ENCODE measurements at places on chromosomes 3 and 15. TPM values are rescaled to one million over a fixed set of nuclear protein-coding genes. Genes with fewer than 3 reads are reported as not detected.

PIK3CB gene
- total RNA-seq = 44.3 TPM

GRCh38 chr3:25257026-25257425, 171.0 kb upstream of the RARB start:
- DNase-seq = no peak

GPD1L gene
- total RNA-seq = 57.6 TPM

TMEM212 gene
- not detected for total RNA-seq

NAALADL2 gene
- 43.9 TPM for total RNA-seq

CCDC39 gene
- not detected for total RNA-seq

- no peak for DNase-seq
Observed at GRCh38 chr3:190205739-190206138, 85.0 kb upstream of the P3H2 start.

PARP3 gene
- 29.2 TPM for total RNA-seq

TP63 gene
- 0.31 TPM for total RNA-seq

WDR76 gene
- total RNA-seq = 8.0 TPM

- no peak for DNase-seq
Observed at GRCh38 chr3:107973961-107974360, 116.9 kb downstream of the CD47 start.

DNA sequence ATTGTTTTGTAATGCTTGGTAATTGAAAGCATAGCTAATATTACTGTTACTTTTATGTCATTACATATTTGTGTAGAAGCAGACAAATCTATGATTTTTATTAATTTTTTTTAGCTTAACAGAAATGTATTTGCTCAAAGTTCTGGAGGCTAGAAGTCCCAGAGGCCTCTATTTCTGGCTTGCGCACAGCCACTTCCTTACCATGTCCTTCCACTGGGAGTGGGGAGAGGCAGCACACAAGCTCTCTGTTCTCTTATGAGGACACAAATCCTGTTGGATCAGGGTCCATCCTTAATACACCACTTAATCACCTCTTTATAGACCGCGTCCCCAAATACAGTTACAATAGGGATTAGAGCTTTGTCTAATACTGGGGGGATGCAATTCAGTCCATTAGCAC, 1061.4 kb downstream of the OTOL1 start:
- DNase-seq = no peak

DNA sequence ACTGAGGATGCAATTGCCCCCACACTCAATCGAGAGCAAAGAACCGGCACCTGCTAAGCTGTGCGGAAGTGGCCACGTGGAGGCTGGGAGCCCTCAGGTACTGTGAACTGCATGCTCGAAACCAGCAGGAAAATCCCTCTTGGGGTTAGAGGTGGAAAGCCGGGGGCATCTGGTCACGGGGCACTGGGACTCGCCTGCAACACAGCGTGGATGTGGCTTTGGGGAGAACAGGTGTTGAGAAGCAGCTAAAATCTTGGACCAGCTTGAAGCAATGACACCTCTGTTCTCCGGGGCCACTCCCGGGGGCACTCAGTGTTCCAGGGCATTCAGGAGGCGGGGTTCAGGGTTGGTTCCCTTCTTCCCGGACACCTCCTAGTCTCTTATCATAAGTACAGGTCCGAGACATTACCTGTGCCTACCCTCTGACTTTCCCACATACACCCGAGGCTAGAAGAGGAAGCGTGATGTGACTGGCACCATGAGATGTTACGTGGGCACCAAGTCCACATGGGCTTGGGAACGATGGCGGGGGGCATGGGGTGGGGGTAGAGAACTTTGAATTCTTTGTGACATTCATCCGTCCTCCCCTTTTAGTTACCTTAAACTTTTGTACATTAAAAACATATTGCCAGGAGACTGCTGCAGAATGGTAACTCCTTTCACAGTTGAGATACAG, 172.0 kb downstream of the ADAMTS17 start:
- no peak for DNase-seq

- DNase-seq = no peak
Observed at GRCh38 chr15:33994005-33994615, 25.8 kb downstream of the CHRM5 start.

DNA sequence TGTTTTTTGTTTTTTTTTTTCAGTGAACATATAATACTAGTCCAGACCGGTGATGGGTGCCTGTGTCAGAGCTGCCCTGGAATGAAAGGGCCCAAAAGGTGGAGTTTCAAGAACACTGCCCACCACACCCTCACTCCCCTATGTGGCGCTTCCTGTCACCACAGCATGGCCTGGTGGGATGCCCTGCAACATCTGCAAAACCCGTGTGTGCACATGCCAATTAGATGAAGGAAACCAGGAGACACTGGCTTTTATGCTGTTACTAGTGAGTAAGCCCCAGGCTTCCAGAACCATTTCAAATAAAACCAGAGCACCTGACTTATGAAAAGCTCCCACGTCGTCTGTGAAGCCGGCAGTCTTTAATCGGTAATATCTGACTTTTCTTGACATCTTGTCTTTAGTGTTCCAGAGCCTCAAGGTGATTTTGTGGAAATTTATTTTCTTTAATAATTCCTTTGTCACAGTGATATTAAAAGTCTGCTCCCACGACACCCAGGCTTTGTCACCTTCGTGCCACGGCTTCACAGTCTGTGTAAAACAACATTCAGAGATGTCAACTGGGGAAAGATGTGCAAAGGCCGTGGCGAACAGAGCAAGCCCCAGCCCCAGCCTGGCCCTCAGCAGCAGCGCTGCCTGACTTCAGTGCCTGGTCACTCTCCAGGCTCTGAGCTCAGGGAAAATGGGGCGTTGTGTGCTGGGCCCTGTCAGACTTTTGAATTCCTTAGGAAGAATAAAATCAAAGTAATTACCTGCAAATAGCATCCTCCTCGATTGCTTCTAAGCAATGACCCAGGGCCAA, 6.4 kb downstream of the CFAP92 start:
- DNase-seq = no peak

MRAS gene
- 2.5 TPM for total RNA-seq

CEMIP gene
- 2.2 TPM for total RNA-seq

TMCO5A gene
- not detected for total RNA-seq

GRCh38 chr3:189728915-189729314, 97.7 kb downstream of the TP63 start:
- DNase-seq = no peak

DNA sequence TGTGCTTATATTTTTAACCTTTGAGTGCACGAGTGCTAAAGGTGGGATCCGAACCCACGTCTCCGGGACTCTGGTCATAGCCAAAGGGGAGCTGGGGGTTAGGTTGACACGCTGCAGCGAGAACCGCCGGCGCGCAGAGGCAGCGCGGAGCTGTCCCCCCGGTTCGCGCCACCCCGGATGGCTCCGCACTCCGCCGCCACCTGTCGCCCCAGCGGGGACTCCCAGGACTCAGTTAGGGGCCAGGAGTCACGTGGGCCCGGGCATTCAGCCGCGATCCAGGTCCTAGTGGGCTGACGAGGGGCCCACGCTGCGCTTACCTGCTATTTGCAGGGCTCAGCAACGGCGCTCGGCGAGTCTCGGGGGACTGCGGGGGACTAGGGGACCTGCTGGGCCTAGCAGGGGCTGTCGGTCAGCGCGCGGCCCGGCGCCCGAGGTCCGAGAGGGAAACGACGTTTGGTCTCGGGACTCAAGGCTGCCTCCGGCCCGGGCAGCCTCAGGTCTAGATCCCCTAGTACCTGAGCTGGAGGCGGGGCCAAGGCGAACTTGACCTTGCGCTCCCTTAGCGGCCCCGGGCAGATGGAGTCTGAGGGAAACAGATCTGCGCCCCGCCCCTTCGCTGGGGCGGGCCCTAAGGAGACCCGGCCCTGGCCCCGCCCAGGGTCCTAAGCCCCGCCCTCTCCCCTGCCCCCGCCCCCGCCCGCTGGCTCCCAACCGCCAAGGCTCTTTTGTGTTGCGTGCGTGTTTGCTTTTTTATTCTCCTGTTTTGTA, at the start of gene NMNAT3:
Gene NMNAT3, minus strand, starts transcription at position 585 of the 768 bp plus-strand sequence. CDS start 50,248 bp downstream, outside the sequence.
- DNase-seq = peak; percentile 89

CIB2 gene
- 10.9 TPM for total RNA-seq

- no peak for DNase-seq
Observed at GRCh38 chr3:187112934-187113793, 26.1 kb downstream of the RPL39L start.

- DNase-seq = no peak
Observed at GRCh38 chr3:135191708-135192107, 396.6 kb downstream of the EPHB1 start.

GRCh38 chr3:194067949-194068362, 68.0 kb upstream of the HES1 start:
- no peak for DNase-seq

- no peak for DNase-seq
Observed at GRCh38 chr3:140292170-140292569, 357.2 kb downstream of the CLSTN2 start.

SKOR1 gene
- 0.34 TPM for total RNA-seq

JAGN1 gene
- total RNA-seq = 29.6 TPM

DNA sequence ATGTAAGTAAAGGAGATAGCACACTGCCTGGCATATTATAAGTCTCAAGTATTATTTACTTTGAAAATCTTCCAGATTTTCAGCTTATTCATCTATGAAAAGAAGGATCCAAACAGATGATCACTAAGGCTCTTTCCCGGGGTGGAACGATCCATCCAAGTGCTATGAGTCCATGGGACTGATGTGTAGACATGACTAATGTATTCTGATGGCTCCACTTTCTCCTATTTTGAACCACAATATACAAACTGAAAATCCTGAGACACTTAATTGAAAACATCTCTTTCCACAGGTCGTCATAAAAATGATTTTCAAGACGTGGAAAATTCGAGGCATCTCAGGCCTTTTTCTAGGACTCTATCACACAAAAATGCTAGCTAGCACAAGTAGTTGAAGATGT, 33.4 kb upstream of the CHRM5 start:
- DNase-seq = no peak

P3H2 gene
- total RNA-seq = 51.1 TPM

MYRIP gene
- total RNA-seq = 11.2 TPM

SMCO1 gene
- total RNA-seq = not detected

DNA sequence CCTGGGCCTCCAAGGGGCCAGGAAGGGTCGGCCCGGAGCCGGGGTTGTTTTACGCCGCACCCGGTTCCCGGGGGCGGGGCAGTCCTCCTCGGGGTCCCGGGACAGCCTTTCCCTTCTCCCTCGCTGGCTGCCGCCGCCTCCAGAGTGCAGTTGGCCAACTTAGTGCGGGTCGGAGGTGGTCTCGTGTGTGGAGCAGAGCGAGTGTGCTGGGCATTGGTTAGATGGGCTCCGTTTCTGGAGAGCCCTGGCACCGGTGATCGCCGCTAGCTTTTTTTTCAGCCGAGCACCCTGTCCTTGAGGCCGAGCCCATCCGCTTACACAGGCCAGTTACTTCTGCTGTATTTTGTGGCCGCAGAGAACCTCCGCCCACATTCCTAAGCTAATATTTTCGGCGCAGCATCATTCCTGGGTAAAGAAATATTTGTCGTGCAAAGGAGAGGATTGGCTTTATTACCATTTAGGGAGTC, 585 bp downstream of the KIF23 start:
- peak; percentile 46 for DNase-seq

DNA sequence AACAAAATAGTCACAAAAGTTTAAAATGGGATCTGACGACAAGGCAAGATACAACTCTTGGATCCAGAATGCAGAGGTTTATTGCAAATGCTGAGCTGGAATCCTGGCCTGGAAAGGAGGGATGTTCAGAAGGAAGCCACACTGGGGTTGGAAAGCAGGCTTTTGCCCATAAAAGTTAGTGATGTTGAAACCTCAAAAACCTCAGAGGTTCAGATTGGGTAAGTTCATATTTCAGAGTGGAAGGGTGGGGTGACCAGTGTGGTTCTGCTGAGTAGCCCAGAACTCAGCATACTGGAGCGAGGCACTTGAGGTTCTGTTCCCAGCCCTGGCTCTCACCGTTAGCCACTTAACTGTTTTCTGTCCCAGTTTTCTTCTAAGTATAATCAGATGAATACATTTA, 114.0 kb upstream of the OSTN start:
- no peak for DNase-seq

DNA sequence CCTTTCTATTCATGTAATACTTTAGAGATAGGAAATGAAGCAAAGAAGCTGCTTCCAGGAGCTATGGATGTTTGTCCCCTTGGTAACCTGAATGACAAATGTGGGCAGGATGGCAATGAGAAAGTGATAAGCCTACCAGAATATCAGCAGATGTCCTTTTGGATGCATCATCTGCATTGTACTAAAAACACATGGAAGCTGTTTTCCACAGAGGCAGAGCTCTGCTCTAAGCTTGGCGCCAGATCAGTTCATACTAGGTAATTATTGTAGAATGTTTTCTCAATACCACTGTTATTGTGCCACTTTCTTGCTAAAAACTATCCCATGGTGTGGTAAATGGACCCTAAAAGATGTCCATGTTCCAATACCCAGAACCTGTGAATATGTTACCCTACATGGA, 100.2 kb downstream of the DTWD1 start:
- DNase-seq = no peak

GRCh38 chr15:31483986-31484951, 157.6 kb downstream of the KLF13 start:
- DNase-seq = peak; percentile 37

DNA sequence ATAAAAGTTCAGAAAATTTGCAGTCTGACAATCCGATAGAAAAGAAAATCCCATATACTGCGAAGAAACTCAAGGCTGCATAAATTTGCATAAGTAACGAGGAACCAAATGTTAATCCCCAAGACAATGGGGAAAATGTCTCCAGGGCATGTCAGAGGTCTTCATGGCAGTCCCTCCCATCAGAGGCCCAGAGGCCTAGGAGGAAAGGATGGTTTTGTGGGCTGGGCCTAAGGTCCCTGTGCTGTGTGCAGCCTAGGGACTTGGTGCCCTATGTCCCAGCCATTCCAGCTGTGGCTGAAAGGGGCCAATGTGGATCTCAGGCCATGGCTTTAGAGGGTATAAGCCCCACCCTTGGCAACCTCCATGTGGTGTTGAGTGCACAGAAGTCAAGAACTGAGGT, 21.3 kb upstream of the CCR4 start:
- DNase-seq = no peak

- DNase-seq = no peak
Observed at GRCh38 chr3:69511361-69511760, 125.5 kb upstream of the FRMD4B start.

ASB7 gene
- 20.1 TPM for total RNA-seq

GRCh38 chr3:139491966-139492365, 15.7 kb upstream of the RBP2 start:
- DNase-seq = no peak

GRCh38 chr15:72319985-72320671, at the start of gene CELF6:
Gene CELF6, minus strand, starts transcription at chr15:72320157. Its CDS starts 283 bp downstream, at chr15:72319874.
- DNase-seq = peak; percentile 71

- DNase-seq = no peak
Observed at GRCh38 chr3:30639937-30640336, 33.5 kb downstream of the TGFBR2 start.

DNA sequence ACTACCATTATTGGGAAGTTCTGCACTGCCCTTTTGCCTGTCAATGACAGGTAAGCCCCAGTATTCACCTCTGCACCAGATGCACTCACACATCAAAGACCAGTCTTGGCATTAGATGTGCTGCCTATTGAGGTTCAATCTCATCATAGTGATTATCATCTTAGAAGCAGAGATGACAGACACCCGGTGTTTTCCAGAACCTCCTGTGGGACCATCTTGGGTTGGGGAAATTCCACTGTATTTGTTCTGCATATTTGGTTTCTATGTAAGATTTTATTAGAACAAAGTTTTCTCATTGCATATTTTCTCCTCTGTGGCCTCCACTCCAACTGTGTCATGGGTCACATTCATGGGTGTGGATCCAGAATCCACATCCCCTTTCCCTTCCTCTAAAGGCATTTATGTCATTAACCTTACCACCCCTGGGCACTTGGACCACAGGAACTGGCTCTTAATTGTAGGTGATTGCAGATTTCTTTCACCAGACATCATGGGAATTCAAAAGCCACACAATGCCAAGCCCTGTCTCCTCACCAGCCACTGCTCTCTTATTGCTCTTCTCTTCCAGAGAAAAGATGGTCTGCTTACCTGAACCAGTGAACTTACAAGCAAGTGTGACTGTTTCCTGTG, 31.2 kb downstream of the PLA1A start:
- no peak for DNase-seq

Measured in mucosa of descending colon (tissue), 3 donors.